Ascending aorta (tissue), 2 donors: ENCODE measurements at places on chromosomes 3 and 15. TPM values are rescaled to one million over a fixed set of nuclear protein-coding genes. Genes with fewer than 3 reads are reported as not detected.

DNA sequence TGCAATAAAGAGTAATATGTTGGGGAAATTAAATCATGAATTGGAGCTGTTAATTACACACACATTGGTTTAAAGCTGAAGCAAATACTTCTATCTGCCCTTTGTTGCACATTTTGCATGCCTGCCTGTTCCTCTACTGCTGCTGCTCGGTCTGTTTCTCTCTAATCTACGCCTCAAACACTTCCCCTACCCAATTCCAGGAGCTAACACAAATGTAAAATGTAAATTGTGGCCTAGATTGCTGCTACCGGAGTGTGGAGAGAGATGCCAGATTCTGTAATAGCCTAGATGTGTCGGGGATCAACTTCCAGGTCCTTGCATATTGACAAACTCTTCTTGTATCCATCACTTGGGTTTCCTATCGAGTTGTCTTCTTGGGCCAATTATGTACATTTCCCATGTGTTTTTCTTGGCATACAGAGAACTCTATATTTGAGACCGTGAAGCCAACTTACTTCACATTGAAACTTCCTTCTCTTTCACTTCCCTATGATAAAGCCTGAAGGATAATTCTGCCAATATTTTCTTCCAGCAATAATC is 450.4 kb upstream of the NR2F2 start:
- DNase-seq, result no peak
- H3K27me3 ChIP-seq, result no peaks in the 10 kb centered on the region

GRCh38 chr3:171833789-171834460 is 9.2 kb upstream of the TMEM212 start:
- H3K4me3 ChIP-seq, result no peak overlapping the region
- no peak overlapping the region for H3K27ac ChIP-seq
- no peaks in the 10 kb centered on the region for H3K27me3 ChIP-seq
- DNase-seq, result no peak
- H3K36me3 ChIP-seq, result no peaks in the 10 kb centered on the region

GRCh38 chr15:84725001-84725491 is 9.1 kb upstream of the SEC11A start:
- H3K4me1 ChIP-seq, result no peaks in the 10 kb centered on the region
- H3K36me3 ChIP-seq, result no peaks in the 10 kb centered on the region
- no peaks in the 10 kb centered on the region for H3K27me3 ChIP-seq
- no peak overlapping the region for H3K4me3 ChIP-seq

- H3K36me3 ChIP-seq, result no peaks in the 10 kb centered on the region
- H3K27ac ChIP-seq, result peak overlapping the region; percentile 20
- peak; percentile 94 for DNase-seq
- no peaks in the 10 kb centered on the region for H3K4me1 ChIP-seq
- no peaks in the 10 kb centered on the region for H3K27me3 ChIP-seq
Observed at GRCh38 chr3:23685541-23686258, 120.1 kb upstream of the UBE2E1 start.

GRCh38 chr15:79132770-79133169 is 42.2 kb upstream of the RASGRF1 start:
- H3K27ac ChIP-seq, result no peak overlapping the region
- DNase-seq, result no peak
- H3K36me3 ChIP-seq, result no peaks in the 10 kb centered on the region
- H3K27me3 ChIP-seq, result no peaks in the 10 kb centered on the region

DNA sequence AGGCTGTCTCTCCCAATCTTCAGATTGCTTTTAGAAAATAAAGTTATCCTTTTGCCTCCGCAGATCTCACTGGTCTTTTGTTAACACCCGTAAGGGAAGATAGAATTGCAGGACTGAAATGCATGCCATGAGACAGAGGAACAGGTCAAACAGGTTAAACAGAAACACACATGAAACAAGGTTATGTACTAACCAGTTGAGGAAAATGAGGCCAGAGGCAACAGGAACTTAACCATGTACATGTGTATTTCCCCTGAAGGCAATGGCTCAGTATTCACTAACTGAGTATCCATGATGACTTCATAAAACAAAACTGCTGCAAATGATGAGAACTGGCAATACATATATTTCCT is 169.1 kb upstream of the NSMCE3 start:
- no peaks in the 10 kb centered on the region for H3K4me1 ChIP-seq
- H3K4me3 ChIP-seq, result no peak overlapping the region
- no peaks in the 10 kb centered on the region for H3K36me3 ChIP-seq
- no peaks in the 10 kb centered on the region for H3K27me3 ChIP-seq

The GOLGA6L25 gene
- total RNA-seq, result not detected

The DYNC1LI1 gene
- total RNA-seq, result 22.1 TPM

DNA sequence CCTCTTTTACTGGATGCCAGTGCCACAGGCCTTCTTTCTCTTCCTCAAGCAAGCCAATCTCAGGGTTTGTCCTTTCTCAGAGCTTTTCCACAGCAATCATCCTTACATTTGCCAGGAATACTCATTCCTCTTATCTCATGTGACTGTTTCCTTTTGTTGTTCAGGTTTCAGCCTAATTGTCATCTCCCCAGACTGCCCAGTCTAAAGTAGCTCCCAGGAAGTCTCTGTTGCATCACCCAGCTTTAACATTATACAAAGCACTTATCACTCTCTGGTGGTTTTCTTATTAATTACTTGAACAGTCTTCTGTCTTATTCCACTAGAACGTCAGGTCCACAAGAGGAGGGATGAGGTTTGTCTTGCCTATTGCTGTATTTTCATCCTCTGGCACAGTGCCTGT is 65.8 kb downstream of the CADPS start:
- no peak overlapping the region for H3K4me3 ChIP-seq
- no peak overlapping the region for H3K27ac ChIP-seq
- H3K4me1 ChIP-seq, result no peaks in the 10 kb centered on the region
- no peak for DNase-seq
- no peaks in the 10 kb centered on the region for H3K27me3 ChIP-seq
